ENCODE measurements at places on chromosomes 13 and 19.

DNA sequence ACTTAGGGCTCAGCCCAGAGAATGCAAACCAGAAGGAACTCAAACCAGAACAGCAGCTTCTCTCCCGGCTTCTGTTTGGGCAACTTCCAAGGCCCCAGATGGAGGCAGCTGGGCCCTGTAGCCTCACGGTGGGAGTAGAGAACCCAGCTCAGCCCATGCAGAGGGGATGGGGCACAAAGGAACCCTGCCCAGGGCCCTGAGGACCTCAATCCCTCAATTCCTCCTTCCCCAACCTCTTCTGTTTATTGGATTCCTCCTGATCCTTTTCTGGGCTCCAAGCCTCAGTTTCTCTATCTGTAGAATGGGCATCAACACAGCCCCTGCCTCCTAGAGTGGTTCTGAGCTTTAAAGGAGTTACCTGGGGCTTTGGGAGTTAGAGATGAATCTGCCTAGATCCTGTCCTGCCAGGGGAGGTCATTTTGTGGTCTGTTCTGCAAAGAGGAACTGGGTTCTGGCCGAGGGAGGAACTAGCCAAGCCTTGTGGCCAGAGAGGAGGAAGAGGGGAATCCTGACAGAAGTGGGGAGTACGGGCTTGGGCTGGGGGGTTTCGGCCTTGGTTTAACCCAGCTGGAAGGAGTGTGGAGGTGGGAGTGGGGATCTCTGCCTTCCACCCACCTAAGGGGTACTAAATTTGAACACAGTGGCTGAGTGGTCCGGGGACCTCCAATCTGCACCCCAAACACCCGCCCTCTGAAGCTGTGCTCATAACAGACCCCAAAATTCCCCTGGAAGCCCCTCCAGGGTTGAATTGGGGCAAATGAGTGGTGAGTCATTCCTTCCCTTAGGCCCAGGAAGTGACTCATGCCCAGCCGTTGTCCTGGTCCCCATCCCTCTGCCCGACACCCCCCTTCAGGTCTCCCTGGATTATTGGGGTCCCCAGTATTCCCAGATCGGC is 2.7 kb downstream of the ADGRE5 start:
- peak; percentile 78 for DNase-seq

DNA sequence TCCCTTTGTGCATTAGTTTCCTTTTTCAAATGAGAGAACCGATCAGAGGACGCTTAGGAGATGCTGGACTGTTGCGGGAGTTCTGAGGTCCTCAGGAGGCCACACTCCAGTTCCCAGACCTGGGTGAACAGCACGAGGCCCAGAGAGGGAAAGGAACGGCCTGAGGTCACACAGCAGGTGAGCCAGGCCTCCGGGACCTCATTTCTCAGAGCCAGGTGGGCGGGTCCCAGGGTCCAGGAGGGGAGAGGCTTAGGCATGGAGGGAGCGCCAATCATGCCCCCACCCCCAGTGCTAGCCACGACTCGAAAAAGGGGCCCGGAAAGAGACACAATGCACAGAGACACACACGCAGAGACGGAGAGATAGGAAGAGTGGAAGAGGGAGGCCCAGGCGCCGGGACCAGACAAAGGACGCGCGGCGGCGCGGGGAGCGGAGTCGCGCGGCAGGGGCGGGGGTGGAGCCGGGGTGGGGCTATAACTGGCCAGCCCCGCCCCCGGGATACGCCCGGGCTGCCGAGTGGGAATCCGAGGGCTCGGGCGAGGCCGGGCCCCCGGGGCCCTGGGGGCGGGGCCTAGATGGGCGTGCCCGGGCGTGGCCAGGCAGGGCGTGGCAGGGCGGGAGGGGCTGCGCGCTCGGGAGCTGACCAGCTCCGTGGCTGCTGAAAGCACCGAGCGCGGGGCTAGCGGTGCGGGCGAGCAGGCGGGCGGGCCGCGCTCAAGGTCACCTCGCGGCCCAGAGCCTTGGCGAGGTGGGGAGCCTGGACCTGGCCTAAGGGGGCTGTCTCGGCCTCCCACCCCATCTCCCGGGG is 1.6 kb downstream of the ELAVL3 start:
- peak; percentile 63 for DNase-seq

DNA sequence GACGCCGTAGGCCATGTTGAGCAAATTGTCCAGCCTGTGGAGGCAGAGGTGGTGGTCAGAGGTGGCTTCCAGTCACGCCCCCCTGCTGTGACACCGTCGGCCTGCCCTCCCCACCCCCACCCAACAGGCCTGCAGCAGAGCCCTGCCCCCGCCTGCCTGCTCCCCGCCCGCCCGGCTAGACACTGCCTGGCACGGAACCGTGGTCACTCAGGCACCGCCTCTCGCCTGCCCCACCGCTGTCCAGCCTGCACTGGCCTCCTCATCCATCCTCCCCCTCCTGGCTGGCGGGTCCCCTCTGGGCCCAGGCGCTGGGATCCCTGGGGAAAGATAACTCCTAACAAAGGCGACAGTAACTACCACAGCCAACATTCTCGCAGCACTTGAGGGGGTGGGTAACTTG is 21.7 kb downstream of the PRKCSH start:
- DNase-seq: no peak

DNA sequence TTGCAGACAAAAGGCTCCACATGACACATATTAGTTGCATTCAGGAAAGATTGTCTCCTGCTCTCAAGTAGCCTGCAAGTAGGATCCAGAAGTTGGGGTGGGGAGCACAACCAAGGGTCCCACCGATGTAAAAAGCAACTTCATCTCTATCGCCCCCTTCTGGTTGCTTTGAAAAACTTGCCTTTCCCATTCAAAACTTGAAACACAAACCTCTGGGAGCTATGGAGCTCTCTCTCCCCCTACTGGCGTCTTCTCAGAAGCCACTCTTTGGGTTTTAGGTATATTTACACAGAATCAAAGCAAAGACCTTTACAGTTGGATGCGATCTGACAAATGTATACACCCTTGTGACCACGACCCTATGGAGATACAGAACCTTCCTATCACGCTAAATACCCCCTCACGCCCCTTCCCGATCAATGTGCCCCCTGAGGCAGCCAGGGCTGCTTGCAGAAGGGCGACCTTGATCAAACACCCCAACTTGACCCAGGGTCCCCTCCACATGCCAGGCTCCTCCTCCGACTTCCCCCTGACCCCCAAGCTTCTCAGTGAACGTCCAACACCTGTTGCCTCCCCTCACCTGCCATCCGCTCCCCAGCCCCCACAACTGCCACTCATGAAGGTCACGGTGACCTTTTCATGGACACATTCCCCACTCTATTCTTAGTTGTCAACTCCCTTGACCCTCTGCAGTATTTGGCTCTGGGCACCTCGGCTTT is 10.1 kb downstream of the NOSIP start:
- DNase-seq: peak; percentile 87

GRCh38 chr19:4409123-4409933 is 6.9 kb downstream of the CHAF1A start:
- no peak for DNase-seq

DNA sequence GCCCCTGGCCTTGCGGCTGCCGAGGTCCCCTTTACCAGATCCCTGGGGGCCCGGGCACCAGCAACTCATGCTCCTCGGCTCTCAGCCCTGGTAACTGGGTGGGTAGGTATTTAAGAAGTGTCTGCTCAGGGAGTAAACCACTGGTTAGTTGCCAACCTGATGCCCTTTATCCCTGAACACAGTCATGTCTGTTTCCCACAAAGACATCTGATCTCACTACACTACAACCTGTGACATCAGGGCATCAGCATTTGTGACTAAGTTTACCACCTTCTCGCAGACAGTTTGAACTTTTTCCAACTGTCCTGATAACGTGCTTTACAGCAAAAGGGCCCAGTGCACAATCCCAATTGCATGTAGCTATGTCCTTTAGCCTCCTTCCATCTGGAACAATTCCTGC is 22.0 kb downstream of the GGACT start:
- no peak for DNase-seq

- DNase-seq: no peak
Measured at GRCh38 chr19:56707821-56708220, 36.3 kb upstream of the ZNF835 start.

GRCh38 chr13:41049480-41050440 is 11.5 kb upstream of the WBP4 start:
- DNase-seq: no peak

GRCh38 chr13:102907886-102908515 is 62.2 kb downstream of the ERCC5 start:
- DNase-seq: no peak

GRCh38 chr19:39434123-39435076 is 1.3 kb downstream of the RPS16 start:
- DNase-seq: no peak

DNA sequence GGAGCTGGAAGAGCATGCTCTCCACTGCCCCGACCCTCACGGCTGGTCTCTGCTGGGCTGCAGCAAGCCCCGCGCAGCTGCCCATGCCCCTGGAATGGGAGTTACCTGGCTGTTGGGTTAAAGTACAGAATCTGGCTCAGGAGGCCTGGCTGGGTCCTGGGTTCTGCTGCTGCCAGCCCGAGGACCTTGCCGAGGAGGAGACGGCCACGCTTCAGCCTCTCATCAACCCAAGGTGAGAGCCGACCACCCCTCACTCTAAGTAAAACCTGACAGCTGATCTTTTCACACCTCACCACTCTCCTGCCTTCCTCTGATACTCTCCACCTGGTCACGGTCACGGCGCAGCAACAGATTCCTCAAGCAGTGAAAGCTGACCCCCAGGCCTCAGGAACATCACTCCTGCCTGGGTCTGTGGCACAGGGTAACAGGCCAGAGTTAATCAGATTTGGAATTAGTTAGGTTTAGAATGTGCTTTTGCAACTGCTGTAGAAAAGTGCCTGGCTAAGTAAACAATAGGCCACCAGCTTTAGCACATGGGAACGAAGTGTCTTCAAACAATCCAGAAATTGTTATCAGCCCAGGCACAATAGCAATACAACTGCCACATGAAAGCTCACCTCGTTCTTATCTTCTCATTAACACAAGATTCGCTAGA is 20.5 kb downstream of the RAB20 start:
- no peak for DNase-seq

DNA sequence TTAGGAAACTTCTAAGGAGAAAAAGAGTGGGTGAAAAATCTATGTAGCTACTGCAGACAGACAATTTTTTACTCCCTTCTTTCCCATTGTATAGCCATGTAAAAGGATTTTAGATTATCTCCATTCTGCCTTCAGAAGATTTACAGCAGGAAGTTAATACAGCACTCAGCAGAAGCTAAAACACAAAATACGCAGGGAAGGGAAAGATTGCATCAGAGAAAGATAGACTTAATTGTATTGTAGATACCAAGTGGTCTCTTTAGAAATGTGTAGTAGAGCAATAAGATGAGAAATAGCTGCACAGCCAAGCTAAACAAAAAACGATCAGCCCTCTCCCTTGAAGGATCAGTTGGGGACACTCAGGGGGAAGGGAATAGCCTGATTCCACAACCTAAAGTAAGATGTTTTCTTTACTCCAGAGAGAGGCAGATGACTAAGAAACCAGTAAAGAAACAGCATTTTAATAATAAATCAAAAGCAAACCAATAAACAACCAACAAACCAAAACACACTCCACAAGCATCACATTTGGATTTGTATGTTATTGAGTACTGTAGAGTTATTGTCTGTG is 236.7 kb upstream of the SLITRK1 start:
- no peak for DNase-seq

DNA sequence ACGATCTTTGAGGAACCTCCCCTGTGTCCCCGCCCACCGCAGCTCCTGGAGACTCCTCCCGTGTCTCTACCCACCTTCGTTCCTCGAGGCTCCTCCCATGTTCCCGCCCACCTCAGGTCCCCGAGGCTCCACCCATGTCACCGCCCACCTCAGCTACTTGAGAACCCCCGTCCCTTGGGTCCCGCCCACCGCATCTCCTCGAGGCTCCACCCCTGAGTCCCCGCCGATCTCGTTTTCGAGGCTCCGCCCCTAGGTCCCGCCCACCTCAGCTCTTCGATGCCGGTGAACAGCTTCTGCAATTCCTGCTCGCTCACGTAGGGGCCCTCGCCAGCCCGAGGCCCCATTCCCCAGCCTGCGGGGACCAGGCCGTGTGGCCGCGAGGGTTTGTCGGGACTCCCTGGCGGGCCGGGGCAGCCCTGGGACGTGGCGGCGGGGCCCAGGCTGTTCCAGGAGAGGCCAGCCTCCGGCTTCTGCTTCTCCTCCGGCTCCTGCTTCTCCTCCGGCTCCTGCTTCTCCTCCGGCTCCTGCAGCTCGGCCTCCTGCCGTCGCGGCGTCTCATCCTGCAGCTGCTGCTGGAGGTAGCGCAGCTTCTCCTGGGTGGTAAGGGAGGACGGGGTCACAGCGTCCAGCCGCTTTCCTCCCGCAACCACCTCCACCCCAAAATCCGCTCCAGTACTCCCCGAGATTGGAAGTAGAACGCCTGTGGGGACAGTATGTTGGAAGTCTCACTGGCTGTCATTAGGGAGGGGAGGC is 16.7 kb downstream of the TSKS start:
- peak; percentile 41 for DNase-seq

DNA sequence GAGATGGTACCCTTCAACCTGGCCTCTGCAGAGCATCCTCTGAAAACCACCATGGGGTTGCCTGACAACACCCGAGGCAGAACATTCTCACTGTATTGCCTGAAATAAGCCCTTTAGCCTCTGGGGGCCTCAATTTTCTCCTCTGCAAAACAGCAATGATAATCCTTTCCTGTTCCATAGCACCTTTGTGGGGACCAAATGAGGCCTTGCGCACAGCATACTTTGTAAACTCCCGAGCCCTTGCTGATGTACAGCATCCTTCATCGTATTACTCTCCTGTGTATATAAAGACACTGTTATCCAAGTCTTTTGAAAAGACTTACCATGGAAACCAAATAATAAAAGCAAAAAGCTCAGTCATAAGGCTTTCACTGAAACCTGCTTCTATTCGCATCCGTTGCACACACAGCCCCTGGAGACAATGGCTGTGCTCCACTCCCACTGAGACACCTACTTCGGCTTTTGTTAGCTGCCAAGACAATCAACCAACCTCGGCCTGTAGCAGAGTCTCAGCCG is 276.0 kb downstream of the FOXO1 start:
- no peak for DNase-seq

DNA sequence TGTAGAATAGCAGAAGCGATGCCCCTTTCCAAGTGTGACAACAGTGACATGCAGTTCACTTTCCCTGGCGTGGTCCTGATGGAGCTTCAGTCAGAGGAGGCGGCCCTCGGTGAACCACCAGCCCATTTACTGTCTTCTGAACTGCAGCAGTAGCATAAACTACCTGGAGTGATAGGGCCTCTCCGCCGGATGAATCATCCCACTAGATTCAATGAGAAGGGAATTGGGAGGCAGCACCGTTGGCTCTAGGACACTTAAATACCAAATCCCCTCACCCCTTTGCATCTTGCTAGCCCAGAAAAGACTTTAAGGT is 112.8 kb upstream of the GPR12 start:
- no peak for DNase-seq

GRCh38 chr19:8499048-8499833 is 3.2 kb downstream of the PRAM1 start:
- no peak for DNase-seq
